ENCODE measurements at places on chromosomes 4 and X.

DNA sequence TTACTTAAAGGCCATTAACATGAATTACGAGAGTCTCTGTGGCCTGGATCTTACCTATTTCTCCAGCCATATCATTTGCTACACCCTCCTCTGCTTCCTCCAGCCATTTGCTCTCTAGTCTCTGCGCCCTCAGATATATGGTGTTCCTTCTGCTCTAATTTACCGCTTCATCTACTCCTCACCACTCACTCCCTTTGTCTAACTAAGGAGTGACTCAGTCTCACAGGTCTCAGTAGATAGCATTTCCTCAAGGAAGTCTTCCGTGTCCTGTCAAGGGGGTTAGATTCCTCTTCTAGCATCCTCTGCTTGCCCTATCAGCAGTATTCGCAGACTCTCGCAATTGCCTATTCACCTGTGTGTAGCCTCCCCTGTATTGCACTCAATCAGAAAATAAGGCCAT, 892.1 kb upstream of the INTU start:
- DNase-seq = no peak

DNA sequence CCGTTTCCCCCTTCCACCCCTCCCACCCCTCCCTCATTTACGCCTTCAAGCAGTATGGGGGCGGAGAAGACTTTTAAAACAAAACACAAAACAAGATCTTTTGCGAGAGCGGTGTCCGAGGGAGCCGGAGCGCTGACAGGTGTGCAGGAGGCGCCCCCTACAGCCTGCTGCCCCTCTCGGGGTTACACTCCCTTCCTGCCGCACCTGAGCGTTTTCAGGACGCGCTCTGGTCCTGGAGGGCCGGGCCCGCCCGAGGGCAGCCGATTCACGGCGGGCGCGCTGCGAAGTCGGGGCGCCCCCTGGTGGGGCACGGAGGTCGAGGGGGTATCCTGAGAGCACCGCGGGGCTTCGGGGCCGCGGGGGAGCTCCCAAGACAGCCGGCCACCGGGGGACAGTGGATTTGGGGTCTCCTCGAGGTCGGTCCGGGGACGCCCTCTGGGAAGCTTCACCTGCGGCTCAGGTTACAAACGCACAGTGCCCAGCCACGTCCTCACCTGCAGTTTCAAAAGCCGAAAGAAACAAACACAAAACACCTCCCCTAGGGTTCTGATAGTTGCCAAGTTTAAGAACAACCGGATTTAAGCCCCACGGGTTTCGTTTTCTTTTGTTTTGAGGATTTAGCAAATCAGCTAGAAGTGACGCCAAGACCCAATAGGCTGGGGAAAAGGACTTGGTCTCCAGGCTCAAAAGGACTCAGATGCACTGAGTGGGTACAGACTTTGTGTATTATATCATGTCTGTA, 8.0 kb upstream of the NEUROG2 start:
- DNase-seq = peak; percentile 68

DNA sequence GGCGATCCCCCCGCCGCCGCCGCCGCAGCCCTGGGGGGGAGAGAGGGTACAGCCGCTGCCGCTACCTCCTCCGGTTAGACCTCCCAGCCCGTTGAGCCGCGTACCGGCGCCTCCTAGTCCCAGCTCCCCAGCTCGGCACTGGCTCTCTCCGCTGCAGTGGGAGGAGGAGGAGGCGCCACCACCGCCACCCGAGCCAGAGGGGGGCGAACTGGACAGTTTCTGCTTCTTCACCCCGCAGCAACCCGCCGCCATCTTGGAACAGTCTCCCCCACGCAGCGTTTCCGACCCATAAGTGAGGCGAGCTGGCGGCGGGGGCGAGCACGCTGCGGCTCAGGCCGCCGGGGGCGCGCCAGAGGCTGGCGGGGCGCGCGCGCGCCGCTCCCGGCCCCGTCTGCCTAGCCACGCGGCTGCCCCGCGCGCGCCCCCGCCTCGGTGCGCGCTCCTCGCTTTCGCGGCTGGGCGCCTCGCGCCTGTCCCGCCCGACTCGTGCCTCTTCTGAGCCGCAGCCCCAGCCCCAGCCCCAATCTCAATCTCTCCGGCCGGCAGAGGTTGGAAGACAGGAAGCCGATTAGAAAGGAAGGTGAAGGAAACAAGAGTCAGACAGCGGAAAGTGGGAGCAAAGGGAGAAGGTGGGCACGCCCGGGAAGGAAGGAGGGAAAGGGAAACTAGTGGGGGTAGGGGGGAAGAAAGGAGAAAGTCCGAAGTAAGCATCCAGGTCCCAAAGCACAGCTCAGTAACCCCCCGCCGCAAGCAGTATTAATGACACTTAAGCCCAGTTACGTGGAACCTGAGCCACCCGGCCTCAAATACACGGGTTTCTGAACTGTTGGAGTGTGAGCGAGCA, at the start of gene AMMECR1:
TSS of gene AMMECR1 (minus strand) at position 266 of the 844 bp plus-strand sequence. CDS start at position 252, 14 bp downstream.
- peak; percentile 87 for DNase-seq

DNA sequence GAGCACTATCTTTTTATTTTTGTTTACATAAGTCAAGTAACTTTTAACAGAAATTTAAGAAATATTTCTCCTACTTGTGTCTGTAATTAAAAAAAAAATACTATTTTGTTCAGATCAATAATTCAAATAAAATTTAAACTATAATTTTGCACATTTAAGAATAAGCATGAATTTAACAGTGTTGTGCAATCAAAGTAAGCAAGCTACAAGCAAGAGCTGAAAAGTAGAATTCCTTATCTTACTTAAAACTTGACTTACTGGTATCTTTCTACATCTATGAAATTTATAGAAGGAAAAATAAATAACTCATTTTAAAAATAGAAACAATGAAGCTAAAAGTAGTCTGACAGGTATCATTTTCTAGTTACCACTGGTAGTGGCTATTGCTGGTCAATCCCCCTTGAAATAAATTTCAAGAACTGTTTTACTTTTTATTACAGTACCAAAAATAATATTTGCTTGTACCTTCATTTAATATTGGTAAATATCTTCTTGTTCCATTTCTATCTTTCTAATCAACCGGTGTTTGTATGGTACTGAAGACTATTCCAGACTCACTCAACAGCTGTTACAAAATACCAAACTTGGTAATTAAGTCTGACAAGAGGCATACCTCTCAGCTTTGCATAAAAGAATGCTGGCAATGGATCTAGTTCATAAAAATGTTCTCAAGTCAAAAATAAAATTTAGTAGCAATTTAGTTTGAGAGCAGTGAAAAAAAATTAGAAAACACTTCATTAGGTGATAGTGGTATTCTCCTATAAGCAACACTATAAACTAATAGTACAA, 62.2 kb downstream of the NOCT start:
- no peak for DNase-seq

Data from Right ventricle myocardium superior (tissue), 1 donor.